NCI-H1092 treated with DMSO at 0.1 percent for 48 hours (cell line): ENCODE measurements at places on chromosomes 16 and 17.

- DNase-seq, result peak; percentile 93
Observed at GRCh38 chr17:7836596-7837407, 2.8 kb downstream of the KDM6B start.

DNA sequence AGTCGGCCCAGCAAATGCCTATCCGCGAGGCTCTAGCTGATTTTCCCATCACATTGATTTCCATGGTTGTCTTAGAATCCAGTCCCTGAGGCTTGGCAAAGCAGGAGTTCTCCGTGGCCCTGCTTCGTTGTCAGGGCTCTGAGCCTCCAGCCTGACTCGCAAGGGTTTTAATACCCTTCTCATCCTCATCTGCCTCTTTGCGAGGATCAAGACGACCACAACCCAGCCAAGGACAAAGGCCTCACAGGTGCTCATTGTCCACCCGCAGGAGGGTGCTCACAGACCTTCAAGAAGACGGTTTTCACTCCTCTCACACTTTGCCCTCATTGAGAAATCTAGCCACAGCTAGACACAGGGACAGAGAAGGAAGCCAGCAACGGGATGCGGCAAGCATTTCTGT is 610.8 kb downstream of the KCNJ18 start:
- DNase-seq, result no peak

DNA sequence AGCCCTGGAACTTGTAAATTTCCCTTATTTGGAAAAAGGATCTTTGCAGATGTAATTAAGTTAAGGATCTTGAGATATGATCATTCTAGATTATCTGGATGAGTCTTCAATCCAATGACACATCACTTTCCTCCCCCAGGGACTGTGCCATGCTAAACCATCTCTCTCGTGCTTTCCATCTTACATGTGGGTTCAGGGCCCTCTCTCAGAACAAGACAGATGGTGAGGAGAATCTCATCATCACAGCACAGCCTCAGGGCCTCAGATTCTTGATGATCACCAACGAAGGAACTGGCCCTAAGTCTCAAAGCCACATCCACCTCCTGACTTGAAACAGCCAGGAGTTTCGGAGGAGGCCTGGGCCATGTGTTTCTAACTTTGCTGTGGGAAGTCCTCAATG is 78.7 kb downstream of the LITAF start:
- no peak for DNase-seq

GRCh38 chr16:10297341-10298006 is 88.4 kb upstream of the ATF7IP2 start:
- DNase-seq, result no peak

DNA sequence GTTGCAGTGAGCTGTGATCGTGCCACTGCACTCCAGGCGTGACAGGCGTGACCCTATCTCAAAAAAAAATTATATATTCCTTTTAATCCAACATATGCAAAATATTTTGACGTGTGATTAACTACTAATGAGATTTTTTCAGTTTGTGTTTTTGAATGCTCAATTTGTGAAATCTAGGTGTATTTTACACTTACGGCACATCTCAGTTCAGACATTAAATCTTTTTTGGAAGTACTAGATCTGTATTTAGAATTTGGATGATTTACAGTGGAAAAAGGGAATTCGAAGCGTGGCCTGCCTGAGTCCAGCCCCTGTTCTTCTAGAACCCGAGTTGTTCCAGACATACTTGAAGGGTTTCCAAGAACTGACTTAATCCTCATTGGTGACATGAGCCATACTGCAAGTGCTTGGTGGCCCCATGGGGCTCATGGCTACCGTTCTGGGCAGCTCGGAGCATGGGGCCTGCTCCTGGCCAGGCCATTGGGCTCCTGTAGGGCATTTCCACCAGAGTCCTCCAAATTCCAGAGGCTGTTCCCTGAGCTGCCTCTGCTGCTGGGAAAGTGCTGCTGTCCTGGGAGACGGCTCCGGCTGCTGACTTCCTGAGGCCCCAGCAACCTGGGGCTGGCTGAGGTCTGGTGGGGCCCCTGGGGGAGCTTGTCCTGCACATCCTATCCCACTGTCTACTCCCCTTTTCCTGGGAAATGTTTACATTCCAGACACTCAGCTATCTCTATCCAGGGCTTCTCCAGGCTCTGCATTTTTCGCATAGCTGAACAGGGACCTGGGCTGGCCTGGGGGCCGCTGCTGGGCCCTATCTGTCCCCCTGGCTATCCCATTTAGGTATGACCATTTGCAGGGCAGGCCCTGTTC is 27.2 kb downstream of the LLGL2 start:
- DNase-seq, result no peak

- no peak for DNase-seq
Observed at GRCh38 chr16:57889522-57889921, 81.4 kb downstream of the CNGB1 start.

- DNase-seq, result no peak
Observed at GRCh38 chr16:61148930-61149329, 887.3 kb downstream of the CDH8 start.

- no peak for DNase-seq
Observed at GRCh38 chr17:49935526-49936210, 33.3 kb upstream of the DLX4 start.

GRCh38 chr17:17809531-17810083 is 27.2 kb downstream of the SREBF1 start:
- DNase-seq, result no peak

DNA sequence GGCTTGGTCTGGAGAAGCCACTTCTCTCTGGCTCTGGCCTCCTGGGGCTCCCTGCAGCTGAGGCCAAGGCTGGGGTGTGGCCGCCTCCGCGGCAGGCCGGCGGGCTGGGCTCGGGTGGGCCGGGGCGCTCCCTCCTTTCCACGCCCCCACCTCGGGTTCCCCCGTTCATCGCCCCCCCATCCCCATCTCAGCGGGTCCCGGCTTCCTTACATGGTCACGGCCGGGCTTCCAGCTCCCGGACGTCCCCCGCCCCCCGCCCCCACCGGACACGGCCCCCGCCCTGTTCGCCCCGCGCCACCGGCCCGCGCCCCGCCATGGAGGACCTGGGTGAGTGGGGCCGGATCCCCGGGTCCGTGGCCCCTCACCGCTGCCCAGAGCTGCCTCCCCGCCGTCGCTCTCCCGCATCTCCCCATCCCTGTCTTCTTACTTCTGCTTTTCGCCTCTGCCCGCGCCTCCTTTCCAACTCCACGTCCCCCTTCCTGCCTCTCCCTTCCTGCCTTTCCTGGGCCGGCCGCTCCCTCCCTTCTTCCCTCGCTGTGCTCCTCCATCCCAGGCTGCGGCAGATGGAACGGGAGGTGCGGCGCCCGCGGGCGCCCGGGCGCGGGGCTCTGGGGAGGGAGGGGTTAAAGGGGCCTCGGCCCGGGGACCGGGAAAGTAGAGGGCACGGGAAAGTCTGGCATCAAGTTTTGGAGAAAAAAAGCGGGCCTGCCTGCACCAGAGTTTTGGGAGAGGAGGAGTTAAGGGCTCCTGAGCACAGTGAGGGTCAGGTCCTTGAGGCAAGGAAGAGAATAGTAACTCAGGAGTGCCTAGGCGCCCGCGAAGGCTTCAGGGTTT is at the start of gene TGFB1I1:
Gene TGFB1I1 (plus strand): TSS at position 278 of the 834 bp plus-strand sequence. CDS start 37 bp downstream, at position 315.
- DNase-seq, result peak; percentile 19

GRCh38 chr17:71790791-71791190 is 330.0 kb upstream of the SOX9 start:
- DNase-seq, result no peak

GRCh38 chr16:55043499-55043898 is 112.8 kb downstream of the IRX5 start:
- DNase-seq, result no peak

DNA sequence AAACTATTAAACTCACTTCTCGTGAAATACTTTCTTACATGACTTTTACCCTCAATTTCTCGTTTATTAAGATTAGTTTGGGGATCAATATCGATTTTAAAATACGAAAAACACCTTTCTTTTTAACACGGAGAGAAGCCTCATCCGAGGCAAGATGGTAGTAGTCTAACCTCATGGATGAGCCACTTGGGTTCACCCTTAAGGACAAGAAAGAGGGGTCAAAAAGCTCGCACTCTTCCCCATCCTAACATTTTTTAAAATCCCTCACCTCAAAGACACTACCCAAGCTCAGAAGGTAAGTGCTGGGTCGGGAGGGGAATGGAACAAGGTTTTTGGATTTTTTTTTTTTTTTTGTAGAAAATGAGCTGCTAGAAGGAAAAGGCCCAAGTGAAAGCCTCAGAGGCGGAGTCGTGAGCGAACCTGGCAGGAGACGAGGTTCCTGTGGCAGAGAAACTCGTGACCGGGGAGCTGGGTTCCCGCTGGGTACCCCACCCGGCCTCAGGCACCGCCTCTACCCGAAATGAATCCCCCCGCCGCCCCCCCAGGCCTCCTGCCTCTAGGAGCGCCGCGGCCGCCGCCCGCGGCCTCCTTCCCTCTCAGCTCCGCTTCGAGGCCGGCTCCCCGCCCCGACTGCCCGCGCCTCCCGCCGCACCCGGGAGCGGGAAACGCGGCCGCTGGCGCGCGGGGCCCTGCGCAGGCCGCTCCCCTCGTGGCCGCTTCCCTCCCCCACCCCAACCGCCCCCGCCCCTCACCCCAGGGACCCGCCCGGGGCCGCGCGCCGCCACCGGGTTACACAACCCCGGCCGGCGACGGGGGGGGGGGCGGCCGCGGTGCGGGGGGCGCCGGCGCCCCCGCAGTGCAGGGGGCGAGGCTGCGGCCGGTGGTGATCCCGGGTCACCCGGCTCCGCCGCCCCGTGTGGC is 1.6 kb downstream of the NUFIP2 start:
- peak; percentile 42 for DNase-seq

DNA sequence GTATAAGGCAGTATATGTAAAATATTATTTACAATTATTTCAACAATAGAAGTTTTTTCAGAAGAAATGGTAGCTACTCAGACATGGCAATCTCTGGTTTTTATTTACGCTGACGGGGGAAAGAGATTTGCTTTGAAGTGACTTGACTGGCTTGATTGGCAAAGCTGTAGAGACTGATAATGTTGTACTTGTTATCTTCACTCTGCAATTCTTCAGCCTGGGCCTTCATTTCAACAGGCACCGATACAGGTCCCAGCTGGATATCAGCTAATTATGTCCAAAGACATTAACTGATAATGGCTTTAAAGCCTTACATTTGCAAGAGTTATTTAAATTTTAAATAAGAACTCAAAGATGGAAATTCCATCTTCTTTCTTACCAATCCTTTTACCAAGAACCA is 151.4 kb upstream of the HS3ST3A1 start:
- DNase-seq, result no peak

GRCh38 chr17:28335959-28336871 is 654 bp downstream of the TNFAIP1 start:
- DNase-seq, result no peak

- no peak for DNase-seq
Observed at GRCh38 chr16:81899601-81900000, 111.7 kb downstream of the SDR42E1 start.

DNA sequence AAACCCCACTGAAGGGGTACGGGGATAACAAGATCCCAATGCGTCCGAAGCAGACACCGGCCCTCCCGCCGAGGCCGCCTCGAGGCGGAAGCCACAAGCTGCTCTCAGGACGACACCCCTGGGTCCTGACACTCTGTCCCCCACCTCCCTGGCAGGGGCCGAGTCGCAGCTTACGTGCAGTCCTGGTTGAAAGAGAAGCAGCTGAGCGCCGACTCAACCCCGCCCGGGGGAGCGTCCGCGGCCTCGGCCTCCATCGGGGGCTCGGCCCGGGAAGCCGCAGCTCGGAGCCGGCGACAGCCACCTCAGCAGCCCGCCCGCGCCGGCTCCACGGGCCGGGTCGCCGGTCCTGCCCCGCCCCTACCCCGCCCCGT is at the start of gene WIPI1:
Gene WIPI1 (minus strand): TSS at position 329 of the 371 bp plus-strand sequence. CDS start 75 bp downstream, at position 254.
- DNase-seq, result no peak
